Heart right ventricle (tissue), 16 donors: ENCODE measurements at places on chromosomes 5 and 9. TPM values are rescaled to one million over a fixed set of nuclear protein-coding genes. Genes with fewer than 3 reads are reported as not detected.

Gene SLC36A3
- total RNA-seq: not detected

Gene CBY3
- total RNA-seq: not detected

Gene FRMD3
- 127 TPM for total RNA-seq

Gene PDE8B
- total RNA-seq: 1.2 TPM

Gene SLC25A2
- not detected for total RNA-seq

- DNase-seq: no peak
These were observed 130.7 kb downstream of the SEC61B start for GRCh38 chr9:99352826-99353225.

DNA sequence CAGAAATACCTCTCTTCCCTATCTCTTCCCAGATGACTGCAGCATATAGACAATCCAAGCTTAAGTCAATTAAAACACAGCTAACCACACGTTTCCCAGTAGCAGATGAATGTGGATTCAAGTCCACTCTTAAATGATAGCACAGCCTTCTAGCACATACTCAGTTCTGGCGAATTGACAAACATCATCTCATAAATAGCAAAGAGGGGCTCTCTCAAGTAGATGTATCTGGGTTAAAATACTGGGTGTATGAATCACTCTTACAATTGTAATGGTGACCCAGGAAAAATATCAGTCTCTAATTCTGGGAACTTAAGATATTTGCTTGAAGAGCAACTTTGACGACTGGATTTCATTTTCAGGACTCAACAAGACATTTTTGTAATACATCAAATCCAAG is 67.0 kb upstream of the HAPLN1 start:
- DNase-seq: no peak

GRCh38 chr9:124778575-124779367 is 1.8 kb downstream of the OLFML2A start:
- DNase-seq: no peak

DNA sequence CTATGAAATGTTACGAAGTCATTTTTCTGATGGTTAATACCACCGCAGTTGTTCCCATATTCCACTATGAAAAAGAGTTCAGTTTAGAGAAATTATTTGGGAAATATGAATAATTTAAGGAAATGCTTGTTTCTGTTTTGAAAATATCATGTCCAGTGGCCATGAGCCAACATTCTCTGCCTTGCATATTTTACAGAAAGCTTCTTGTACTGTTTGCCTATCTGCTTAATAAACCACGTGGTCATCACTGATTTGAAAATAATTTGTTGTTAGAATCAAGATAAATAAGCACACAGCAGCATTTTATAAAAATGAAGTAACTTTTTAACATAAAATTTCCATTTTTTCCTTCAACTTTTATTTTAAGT is 381.5 kb upstream of the CDH18 start:
- no peak for DNase-seq

GRCh38 chr5:75335952-75336614 is 937 bp upstream of the HMGCR start:
- DNase-seq: peak; percentile 24

DNA sequence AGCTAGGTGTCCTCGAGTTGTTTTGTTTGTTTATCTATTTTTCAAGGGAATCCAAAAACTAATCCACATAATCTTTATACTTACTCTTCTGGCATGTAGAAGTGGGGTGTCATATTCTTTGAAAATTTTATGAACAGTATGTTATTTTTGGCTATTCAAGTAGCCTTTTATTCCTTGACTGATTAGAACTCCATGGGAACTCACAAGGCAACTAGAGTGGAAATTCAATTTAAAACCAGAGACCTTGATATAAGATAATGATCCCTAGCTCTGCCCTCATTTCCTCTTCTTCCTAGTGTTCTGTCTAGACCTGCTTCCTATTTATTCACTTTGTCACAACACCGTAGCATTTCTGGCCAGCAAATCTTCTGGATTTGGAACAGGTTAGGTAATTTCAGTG is 1123.7 kb upstream of the C9orf72 start:
- DNase-seq: no peak

DNA sequence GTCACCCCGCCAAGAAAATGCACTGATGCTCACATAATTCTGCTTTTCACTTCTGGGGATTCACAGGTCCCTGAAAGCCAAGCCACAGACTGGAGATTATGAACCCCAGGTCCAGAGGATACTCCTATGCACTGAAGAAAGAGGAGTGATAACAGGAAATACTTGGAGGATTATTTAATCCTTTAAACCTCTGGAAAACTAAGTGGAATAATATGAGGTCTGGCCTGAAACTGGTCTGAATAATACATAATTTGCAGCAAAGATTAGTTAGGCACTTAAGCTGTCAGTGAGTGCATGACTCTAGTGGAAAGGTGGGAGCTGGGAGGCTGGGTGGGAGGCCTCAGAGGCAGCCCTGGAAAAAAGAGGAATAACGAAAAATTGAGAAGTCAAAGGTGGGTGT is 45.7 kb downstream of the MARCHF3 start:
- DNase-seq: no peak

DNA sequence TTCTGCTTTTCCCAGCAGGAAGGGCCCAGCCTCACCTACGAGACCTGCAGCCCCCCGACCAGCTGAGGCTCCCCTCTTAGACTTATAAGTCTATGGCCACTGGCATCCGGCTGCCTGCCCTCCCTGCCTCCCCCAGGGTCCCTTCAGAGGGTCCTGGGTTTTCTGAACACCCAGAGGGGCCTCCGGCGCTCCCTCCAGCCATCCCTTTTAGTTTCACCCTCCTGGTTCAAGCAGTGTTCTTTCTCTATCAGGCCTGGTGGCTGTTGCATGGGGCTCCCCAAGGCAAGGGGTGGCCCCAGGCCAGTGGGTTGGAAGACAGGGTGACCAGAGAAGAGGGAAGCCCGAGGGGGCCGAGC is 21.8 kb downstream of the GOLGA2 start:
- DNase-seq: no peak
